ENCODE measurements at places on chromosomes 3 and 15.

- DNase-seq, result no peak
Measured at GRCh38 chr3:42119561-42120355, 28.6 kb downstream of the TRAK1 start.

DNA sequence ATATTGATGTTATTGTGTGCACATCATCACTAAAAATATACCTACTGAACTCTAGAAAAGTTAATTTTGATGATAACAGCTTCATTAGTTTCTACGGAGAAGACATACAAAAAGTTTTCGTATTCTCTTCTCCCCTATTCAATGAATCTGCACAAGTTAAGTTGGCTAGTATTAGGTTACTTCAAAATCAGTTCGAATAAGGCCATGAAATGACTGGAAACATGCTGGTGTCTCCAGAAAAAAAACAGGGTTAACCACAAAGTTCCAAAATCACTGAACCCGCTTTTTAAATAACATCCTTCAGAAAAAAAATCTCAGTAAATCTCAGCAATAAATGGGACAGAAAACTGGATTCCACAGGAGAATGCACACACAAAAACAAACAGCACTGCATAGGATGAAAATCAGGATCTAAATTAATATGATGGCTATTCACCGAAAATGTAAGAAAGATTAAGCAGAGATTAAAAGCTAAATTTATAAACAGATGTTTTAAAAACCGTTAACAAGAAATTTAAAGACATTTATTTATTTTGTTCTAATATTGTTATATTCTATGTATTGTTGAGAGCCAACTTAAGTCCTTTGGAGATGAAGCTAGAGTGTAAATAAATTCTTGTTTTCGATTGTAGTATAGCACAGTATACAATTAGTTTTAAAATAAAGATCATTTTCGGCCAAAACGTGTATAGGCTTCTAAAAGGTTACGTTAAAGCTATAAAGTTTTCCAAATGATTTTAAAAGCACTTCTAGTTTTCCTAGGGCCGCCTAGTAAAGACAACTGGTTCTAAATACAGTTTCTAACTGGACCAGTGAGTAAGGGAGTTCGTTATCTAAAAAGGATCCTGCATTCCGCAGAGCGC lies 1.0 kb downstream of the IGSF11 start:
- DNase-seq, result no peak

DNA sequence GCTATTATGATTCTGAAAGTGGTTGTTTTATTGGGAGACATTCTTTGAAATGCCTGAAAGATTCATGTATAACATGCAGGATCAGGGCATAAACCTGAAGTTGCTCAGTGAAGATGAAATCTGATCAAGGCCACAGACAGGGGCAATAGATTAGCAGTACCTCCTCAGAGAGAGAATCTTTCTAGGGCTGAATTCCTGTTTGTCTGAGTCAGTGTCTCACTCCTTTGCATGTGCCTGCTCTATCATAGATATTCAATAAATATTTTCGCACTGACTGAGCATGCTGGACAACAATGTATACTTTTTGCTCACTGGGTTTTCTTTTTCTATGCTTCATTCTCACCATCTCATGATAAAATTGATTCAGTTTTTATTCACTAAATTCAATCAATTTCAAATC lies 49.8 kb upstream of the PFN2 start:
- DNase-seq, result no peak

- no peak for DNase-seq
Measured at GRCh38 chr15:81024265-81024872, 23.6 kb downstream of the TLNRD1 start.

GRCh38 chr15:25251700-25252390 lies 187.0 kb downstream of the UBE3A start:
- peak; percentile 5 for DNase-seq

- DNase-seq, result no peak
Measured at GRCh38 chr3:105537371-105538080, 170.8 kb downstream of the ALCAM start.

- DNase-seq, result no peak
Measured at GRCh38 chr15:33985287-33985686, 17.0 kb downstream of the CHRM5 start.

DNA sequence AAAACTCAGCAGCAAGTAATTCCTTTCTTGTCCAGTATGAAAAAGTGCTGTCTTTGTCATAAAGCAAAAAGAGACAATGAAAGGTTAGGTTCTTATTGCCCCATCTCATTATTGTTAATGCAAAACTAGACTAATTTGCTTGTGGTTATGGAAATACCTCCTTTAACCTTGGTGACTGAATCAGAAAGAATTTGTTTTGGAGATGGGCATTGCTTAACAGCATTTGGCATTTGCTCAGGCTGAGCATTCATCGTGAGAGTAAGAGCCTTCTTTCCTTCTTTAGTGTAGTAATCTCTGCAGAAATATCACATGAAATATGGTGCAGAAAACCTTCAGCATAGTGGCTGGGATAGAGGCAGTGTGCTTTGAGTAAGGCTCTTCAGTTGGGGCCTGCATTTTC lies 103.1 kb downstream of the CNTN6 start:
- no peak for DNase-seq

GRCh38 chr3:177679568-177680471 lies 482.5 kb upstream of the TBL1XR1 start:
- peak; percentile 34 for DNase-seq

DNA sequence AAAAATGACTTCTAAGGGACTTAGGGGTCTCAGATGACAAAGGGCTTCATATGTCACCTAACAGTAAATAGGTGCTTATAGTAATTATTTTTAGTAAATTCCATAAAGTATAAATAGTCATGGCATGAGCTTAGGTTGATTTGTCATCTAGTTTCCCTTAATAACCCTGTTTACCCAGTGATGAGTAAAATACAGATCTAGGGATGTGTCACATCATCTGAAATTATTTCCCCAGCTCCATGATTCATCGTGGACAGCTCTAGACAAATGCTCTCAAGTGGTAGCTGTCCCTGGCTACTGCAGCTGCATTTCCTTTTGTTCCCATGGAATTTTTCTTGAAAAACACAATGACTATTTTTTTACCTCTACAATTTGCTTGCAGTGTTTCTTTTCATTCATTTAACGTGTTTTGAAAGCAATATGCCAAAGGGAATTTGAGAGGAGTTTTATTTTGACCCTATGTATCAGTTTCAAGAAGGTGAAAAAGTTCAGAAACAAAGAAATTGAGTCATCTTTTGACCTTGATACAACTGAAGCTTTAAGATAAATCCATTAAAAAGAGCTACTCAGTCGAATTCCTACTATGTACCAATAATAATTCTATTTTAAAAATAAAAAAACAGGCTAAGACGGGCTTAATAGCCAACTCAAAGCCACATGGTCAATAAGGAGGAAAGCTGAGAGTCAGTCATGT lies 241.6 kb downstream of the KCNMB2 start:
- no peak for DNase-seq

- no peak for DNase-seq
Measured at GRCh38 chr15:96031426-96032110, 298.9 kb upstream of the NR2F2 start.

- peak; percentile 80 for DNase-seq
Measured at GRCh38 chr3:58899159-58899952, 150.5 kb downstream of the CFAP20DC start.

DNA sequence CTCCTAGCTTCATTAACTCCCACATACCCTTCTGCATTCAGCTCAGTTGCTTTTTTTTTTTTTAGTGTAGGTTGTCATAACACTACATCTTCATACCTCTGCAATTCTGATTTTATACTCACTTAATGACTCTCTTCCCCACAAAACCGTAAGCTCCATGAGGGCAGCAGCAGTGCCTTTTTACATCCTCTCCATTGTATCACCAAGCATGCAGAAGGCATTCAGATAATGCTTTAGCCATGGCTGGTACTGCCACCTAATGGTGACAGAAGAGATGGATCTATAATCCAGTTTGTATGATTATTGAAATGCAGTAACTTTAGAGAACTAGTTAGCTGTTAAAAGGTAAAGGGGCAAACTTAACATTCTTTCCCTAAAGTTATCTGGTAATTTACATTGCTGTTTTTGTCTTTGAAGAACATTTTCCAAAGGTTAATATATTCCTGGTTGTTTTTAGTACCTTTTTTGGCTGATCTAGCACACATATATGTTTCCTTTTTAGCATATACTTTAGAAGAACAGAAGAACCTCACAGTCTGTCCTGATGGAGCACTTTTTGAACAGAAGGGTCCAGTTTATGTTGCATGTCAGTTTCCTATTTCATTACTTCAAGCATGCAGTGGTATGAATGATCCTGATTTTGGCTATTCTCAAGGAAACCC lies 36.8 kb downstream of the ATP1B3 start:
- DNase-seq, result no peak

- no peak for DNase-seq
Measured at GRCh38 chr3:51568036-51568435, 29.5 kb downstream of the RAD54L2 start.

GRCh38 chr3:86895202-86895601 lies 95.7 kb downstream of the VGLL3 start:
- no peak for DNase-seq
